Stimulated activated CD4-positive, alpha-beta T cell treated with anti-CD3 and anti-CD28 coated beads, Interleukin-1b, Interleukin-23, amount 100 ng/mL, for 1 hour (primary cell): ENCODE measurements at places on chromosomes 6 and 20.

- DNase-seq: no peak
These were observed 23.3 kb downstream of the SESN1 start for GRCh38 chr6:109071125-109071917.

- no peak for DNase-seq
These were observed 150.8 kb upstream of the FAM83B start for GRCh38 chr6:54695815-54696214.

DNA sequence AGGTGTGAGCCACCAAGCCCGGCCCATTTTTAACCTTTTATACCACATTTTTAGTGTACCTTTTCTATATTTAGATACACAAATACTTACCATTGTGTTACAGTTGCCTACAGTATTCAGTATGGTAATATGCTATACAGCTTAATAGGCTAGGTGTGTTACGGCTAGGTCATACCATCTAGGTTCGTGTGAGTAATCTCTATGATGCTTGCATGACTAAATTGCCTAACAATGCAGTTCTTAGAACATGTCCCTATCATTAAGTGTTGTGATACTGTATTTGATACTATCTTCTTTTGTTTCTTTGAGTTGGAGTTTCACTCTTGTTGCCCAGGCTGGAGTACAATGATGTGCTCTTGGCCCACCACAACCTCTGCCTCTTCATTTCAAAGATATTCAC is 387.7 kb upstream of the SASH1 start:
- no peak for DNase-seq

- no peak for DNase-seq
These were observed 472 bp upstream of the EDN3 start for GRCh38 chr20:59299945-59300332.

- DNase-seq: no peak
These were observed 28.3 kb upstream of the ID1 start for GRCh38 chr20:31576751-31577150.

DNA sequence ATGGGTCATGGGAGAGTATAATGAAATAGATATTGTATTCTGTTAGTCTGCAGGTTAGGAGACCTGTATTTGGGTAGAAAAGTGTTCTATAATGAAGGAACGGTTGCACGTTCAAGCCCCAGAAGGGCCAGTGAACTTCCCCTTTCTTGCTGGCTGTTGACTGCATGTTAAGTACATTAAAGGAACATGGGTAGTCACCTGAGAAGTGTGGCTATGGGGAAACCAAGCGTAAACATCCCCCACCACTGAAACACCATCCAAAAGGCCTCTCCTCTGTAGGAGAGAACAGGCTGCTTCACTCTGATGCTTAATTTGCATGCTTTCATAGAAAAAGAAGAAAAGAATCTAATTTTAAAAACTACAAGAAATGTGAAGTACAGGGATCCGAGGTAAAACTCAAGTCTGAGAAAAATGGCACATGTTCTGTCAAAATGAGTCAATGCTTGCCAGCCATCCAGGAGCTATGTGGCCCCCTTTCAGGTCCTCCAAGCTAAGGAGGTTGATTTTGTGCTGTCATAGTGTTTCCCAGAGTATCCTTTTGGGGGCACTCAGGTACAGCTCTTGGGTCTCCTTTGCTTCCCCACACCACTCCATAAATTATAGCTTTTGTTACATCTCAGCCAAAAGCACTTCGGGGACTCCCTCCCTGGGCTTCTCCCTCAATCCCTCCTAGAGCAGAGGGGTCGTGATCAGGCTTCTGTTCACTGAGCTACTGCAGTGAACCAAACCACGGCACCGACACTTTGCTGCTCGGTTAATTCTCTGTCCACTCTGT is 283.7 kb upstream of the AGPAT4 start:
- no peak for DNase-seq
